Activated T-helper 1 cell treated with anti-CD3 and anti-CD28 coated beads, Interleukin-12 subunit alpha, Interleukin-12 subunit beta, Interleukin-2, Interleukin-4 antibody, amounts not matched to agents 30 ng/mL and 10 ng/mL and 1 ng/mL, durations not matched to agents 14 hours and 24 hours and 36 hours (primary cell): ENCODE measurements at places on chromosomes 11 and 22. TPM values are rescaled to one million over a fixed set of nuclear protein-coding genes. Genes with fewer than 3 reads are reported as not detected.

GRCh38 chr22:48742191-48742555 is 1085.5 kb downstream of the BRD1 start:
- H3K4me1 ChIP-seq, result no peaks in the 10 kb centered on the region
- no peak overlapping the region for H3K4me3 ChIP-seq
- DNase-seq, result no peak
- no peak overlapping the region for H3K27ac ChIP-seq
- no peaks in the 10 kb centered on the region for H3K27me3 ChIP-seq
- H3K36me3 ChIP-seq, result no peaks in the 10 kb centered on the region

- H3K4me3 ChIP-seq, result no peak overlapping the region
- DNase-seq, result no peak
- H3K4me1 ChIP-seq, result no peaks in the 10 kb centered on the region
- H3K36me3 ChIP-seq, result no peaks in the 10 kb centered on the region
Measured at GRCh38 chr11:100808904-100809491, 121.9 kb downstream of the ARHGAP42 start.

GRCh38 chr11:46675288-46675851 is 25.0 kb downstream of the ARHGAP1 start:
- no peak for DNase-seq
- peaks cover 48% of the 10 kb centered on the region for H3K4me1 ChIP-seq
- no peaks in the 10 kb centered on the region for H3K27me3 ChIP-seq

GRCh38 chr22:20354238-20354975 is 34.5 kb upstream of the DGCR6L start:
- H3K4me1 ChIP-seq, result no peaks in the 10 kb centered on the region
- no peaks in the 10 kb centered on the region for H3K36me3 ChIP-seq
- H3K27me3 ChIP-seq, result peaks cover 7% of the 10 kb centered on the region
- DNase-seq, result no peak

- no peaks in the 10 kb centered on the region for H3K27me3 ChIP-seq
- H3K27ac ChIP-seq, result no peak overlapping the region
Measured at GRCh38 chr11:117410861-117411710, 83.4 kb downstream of the CEP164 start.

DNA sequence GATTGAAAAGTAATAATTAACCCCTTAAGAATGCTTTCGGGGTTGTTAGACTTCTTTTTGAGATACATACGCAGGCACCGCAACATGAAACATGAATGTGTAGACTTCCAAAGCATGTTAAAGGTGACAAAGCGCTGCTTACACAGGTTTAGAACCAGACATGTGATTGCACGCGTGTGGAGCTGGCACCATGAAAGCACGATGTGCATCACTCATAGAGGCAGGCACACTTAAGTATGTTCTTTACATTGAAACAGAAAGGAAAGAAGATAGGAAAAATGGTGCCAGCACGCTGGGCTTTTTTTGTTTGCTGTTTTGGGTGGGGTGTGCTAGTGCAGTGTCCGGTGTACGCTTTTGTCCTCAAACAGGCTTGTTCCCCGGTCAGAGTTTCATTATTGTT is 83.6 kb upstream of the PPARA start:
- H3K4me1 ChIP-seq, result peaks cover 17% of the 10 kb centered on the region
- H3K4me3 ChIP-seq, result no peak overlapping the region
- no peak for DNase-seq
- no peak overlapping the region for H3K27ac ChIP-seq
- peaks cover 4% of the 10 kb centered on the region for H3K27me3 ChIP-seq

GRCh38 chr11:3703383-3703782 is 32.2 kb upstream of the CHRNA10 start:
- DNase-seq, result no peak
- no peaks in the 10 kb centered on the region for H3K4me1 ChIP-seq
- no peak overlapping the region for H3K27ac ChIP-seq
- H3K36me3 ChIP-seq, result peaks cover 50% of the 10 kb centered on the region
- H3K27me3 ChIP-seq, result no peaks in the 10 kb centered on the region

GRCh38 chr22:21697880-21698279 is 32.1 kb downstream of the PPIL2 start:
- peaks cover 22% of the 10 kb centered on the region for H3K36me3 ChIP-seq
- H3K27me3 ChIP-seq, result no peaks in the 10 kb centered on the region
- no peaks in the 10 kb centered on the region for H3K4me1 ChIP-seq
- no peak overlapping the region for H3K27ac ChIP-seq

DNA sequence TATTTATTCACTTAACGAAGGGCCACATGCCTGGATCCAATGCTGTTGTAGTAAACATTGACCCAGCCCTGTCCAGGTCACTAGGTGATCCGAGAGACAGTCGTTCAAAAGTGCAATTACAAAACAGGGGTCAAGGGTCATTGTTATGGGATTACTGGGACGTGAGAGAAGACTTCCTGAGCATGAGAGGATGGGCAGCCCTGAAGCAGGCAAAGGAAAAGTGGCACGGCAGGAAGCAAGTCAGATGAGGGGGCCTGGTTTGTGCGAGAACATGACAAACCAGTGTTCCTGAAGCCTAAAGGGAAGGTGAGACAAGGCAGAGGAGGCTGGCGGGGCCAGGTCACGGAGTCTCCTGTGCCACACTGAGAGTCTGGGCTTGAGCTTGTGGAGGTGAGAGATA is 15.8 kb upstream of the MMP20 start:
- DNase-seq, result no peak
- peaks cover 19% of the 10 kb centered on the region for H3K27me3 ChIP-seq
- no peaks in the 10 kb centered on the region for H3K36me3 ChIP-seq
- H3K4me1 ChIP-seq, result no peaks in the 10 kb centered on the region
- no peak overlapping the region for H3K4me3 ChIP-seq

GRCh38 chr11:73949912-73950311 is 914 bp upstream of the DNAJB13 start:
- DNase-seq, result no peak
- H3K27me3 ChIP-seq, result no peaks in the 10 kb centered on the region
- H3K4me1 ChIP-seq, result no peaks in the 10 kb centered on the region

DNA sequence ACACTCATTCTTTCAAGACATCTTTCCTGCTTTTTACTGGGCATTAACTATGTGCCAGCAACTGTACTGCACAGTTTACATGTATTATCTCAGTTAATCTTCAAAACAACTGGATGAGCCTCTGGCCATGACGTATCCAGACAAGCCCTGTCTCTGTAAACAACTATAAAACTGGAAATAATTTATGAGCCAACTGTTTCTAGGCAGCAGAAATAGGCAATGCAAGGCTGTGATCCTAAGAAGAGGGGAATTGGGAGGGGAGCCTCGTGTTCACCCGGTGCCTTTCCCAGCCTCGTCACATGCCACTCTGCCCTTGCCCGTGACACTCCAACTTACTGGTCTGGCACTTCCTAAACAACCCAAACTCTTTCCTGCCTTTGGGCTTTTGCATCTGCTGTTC is 82.8 kb downstream of the FBXO7 start:
- H3K27me3 ChIP-seq, result peaks cover 5% of the 10 kb centered on the region
- H3K36me3 ChIP-seq, result no peaks in the 10 kb centered on the region
- no peaks in the 10 kb centered on the region for H3K4me1 ChIP-seq
- DNase-seq, result no peak
- H3K27ac ChIP-seq, result no peak overlapping the region

DNA sequence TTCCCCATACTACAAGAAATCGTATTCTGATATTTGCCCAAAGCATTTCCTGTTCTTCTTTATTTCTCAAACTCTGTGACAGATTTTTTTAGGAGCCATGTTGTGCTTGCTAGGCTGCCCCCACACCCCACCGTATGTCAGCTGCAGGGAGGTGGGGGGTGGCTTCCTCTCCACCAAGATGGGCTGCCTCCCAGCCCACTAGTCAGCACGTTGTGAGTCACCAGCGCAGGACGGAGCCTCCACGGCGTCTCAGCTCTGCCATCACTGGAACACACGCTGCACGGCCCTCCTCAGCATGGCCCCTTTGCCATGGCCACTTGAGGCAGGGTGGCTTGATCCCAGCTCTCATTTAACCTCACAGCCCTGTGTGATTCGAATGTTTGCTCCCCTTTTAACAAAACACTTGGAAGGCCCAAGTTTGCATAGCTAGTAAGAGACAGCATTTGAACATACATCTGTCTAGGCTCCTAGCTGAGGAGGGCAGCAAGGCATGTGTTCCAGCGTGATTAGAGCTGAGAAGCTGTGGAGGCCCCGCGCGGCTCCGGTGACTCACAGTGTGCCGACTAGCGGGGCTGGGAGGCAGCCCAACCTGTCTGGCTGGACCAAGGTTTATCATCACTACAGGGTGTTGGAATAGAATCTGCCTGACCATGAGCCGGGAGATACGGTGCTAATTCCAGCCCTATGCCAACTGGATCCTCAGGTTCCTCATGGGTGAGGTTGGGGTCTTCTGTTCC is 180.7 kb upstream of the NCAM1 start:
- no peaks in the 10 kb centered on the region for H3K36me3 ChIP-seq
- DNase-seq, result no peak
- no peaks in the 10 kb centered on the region for H3K27me3 ChIP-seq
- no peak overlapping the region for H3K4me3 ChIP-seq
- H3K27ac ChIP-seq, result no peak overlapping the region

GRCh38 chr11:106770489-106771085 is 247.7 kb downstream of the GUCY1A2 start:
- no peak overlapping the region for H3K27ac ChIP-seq
- no peak for DNase-seq
- H3K36me3 ChIP-seq, result no peaks in the 10 kb centered on the region
- no peaks in the 10 kb centered on the region for H3K4me1 ChIP-seq

Gene CBLIF
- not detected in 2 replicates for total RNA-seq

Gene NXPE4
- not detected in 2 replicates for total RNA-seq

Gene PRR5L
- total RNA-seq, result 56.6 and 64.0 TPM in 2 replicates

Gene APOL5
- total RNA-seq, result not detected in 2 replicates

Gene MUC5AC
- not detected in 2 replicates for total RNA-seq

Gene DRICH1
- total RNA-seq, result 0.34 and 0.65 TPM in 2 replicates

Gene CYTH4
- total RNA-seq, result 49.5 and 57.1 TPM in 2 replicates
